Brain pericyte (primary cell): ENCODE measurements at places on chromosomes 5 and 9.

DNA sequence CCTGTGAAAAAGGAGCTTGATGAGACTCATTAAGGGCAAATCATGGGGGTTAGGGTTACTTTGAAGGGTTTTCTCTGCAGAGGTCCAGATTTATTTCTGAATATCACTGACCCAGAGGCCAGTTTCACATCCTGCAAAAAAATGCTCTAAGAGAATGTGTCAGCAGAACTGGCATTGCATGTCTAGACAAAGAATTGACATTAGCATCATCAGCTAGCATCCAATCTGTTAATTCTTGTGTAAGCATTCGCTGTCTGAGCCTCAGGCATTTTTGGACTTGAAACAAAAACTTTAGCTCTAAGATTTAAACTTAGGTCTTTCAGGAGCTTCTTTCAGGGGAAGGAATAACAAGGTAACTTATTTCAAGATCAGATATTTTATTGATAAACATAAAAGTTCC is 187.9 kb upstream of the ELL2 start:
- DNase-seq, result no peak

DNA sequence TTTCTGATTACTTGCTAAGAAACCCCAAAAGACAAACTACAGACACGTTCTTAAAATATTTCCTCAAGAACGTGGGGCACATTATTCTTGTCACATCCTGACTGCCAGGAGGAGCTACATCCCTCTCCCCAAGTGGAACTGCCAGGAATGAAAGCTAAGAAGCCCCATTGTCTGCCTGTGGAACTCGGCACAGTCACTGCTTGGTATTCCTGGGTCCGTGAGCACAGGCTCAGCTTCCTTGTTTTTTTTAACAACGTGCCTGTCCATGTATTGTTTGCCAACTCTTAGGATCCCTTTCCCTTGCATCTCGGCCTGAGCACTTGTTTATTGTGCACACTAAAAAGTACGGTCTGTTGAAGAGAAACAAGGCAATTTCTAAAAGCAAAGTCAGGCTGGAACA is 47.0 kb upstream of the SELENOP start:
- DNase-seq, result no peak

- no peak for DNase-seq
Observed at GRCh38 chr5:16539169-16539666, 73.6 kb upstream of the ZNF622 start.

GRCh38 chr5:181219262-181220177 is 3.6 kb upstream of the TRIM41 start:
- DNase-seq, result no peak

GRCh38 chr9:111805830-111806241 is 11.1 kb upstream of the SHOC1 start:
- DNase-seq, result no peak

GRCh38 chr9:13279284-13280141 is at the start of gene MPDZ:
MPDZ (minus strand) TSS chr9:13279692; CDS start chr9:13250315, 29,377 bp downstream.
- DNase-seq, result no peak

DNA sequence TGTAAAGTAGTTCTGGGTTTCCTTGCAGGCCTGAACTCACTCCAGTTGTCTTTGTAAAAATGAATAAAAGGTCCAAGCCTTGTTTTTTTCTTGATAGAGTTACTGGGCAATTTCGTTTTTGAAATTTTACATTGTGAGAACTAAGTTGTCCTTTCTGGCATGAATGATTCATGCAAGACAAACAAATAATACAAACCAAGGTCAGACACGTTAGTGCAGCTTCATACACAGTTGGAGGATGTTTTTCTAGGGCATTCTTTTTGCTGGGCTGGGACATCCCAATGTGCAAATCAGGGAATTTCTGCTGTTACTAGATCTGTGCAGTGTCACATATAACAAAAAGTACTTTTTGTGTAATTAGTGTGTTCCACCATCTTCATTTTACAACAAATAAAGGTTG is 96.0 kb downstream of the MEGF10 start:
- peak; percentile 55 for DNase-seq

DNA sequence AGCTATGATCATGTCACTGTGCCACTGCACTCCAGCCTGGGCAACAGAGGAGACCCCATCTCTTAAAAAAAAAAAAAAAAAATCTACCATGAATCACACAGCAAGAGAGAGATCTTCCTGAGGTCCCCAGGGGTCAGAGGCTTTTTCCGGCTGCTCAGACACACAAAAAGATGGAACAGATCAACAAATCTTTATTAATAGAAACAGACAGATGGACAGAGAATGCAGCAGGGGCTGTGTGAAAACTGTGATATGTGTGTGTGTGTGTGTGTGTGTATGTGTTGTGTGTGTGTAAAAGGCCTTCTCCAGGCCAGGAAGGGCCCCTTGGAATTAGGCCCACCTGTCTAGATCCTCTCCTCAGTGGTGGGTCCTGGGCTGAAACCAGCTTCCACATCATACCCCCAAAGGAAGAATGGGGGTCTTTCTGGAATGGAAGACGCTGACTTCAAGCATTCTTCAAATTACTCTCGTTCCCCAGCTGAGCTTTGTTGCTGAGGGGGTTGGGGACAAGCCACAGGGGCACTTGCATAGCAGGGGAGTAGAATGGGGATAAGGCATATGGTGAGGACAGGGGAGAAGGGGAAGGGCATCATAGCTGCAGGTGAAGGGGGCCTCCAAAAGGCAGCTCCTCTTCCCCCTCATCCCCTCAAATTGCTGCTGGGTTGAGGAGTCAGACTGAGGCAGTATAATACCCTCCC is 2.9 kb downstream of the SIGMAR1 start:
- no peak for DNase-seq

- peak; percentile 53 for DNase-seq
Observed at GRCh38 chr9:109010746-109011145, 2.6 kb downstream of the CTNNAL1 start.

GRCh38 chr5:177496727-177497291 is 595 bp downstream of the PDLIM7 start:
- no peak for DNase-seq

GRCh38 chr9:108816037-108816436 is 39.7 kb downstream of the ACTL7B start:
- no peak for DNase-seq

- no peak for DNase-seq
Observed at GRCh38 chr5:92969781-92970237, 611.2 kb downstream of the NR2F1-AS1 start.

DNA sequence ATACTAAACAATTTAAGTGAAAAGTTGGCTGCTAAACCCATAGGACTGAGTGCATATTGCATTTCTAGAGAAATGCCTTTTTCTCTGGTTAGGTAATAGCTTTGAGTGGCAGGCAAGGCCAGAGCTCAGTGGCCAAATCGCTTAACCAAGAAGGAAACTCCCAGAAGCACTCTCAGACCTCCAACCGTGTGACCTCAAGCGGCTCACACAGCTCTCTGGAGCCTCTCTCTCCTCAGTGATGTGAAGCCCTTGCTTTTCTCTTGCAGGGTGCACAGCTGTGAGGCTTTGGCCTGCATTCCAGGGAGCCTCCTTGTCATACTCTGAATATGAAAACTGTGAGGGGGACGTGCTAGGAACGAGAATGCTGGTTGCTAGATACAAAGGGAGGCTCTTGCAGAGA is 106.7 kb downstream of the INSYN2B start:
- peak; percentile 67 for DNase-seq

DNA sequence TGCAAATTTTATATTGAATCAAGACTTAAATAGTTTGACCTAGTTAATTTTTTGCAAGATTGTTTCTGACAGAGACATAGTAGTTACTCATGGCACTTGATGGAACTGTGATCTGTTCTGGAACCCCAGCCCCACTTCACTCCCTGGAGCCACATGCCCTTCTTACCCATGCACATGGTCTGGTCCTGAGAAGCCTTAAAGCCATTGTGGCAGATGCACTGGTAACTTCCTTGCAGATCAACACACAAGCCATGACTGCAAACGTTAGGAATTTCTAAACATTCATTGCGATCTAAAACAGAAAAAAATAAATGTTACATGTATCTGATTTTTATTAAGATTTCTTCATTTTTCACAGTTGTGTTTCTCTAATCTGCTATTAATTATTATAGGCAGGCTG is 221.2 kb downstream of the SLC12A2 start:
- DNase-seq, result no peak

DNA sequence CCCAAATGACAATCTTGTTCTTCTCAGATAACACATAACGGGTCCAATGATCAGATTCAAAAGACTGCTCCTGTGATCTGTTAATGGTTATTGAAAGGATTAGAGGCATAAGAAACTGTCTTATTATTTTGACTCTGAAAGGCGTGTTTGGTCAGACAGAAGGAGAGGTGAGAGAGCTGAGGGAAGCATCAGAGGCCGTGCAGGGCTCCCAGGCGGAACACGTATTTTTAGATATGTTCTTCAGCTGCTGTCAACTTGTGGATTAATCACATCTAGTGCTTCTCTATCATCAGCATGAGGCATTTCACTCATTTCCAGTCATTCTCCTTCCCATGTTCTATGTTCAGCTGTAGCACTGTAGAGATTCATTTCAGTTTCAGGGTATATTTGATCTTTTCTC is 199.8 kb downstream of the MAPKAP1 start:
- DNase-seq, result no peak

DNA sequence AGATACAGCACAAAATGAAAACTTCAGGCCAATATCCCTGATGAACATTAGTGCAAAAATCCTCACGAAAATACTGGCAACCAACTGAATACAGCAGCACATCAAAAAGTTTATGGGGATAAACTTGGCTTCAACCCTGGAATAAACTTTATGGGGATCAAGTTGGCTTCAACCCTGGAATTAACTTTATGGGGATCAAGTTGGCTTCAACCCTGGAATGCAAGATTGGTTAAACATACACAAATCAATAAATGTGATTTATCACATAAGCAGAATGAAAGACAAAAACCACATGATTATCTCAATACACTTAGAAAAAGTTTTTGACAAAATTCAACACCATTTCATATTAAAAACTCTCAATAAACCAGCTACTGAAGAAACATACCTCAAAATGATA is 213.7 kb upstream of the DMRTA1 start:
- no peak for DNase-seq

GRCh38 chr5:96459313-96460121 is 26.5 kb upstream of the PCSK1 start:
- no peak for DNase-seq

- DNase-seq, result no peak
Observed at GRCh38 chr9:129595311-129595741, 25.6 kb downstream of the C9orf50 start.

GRCh38 chr5:148860599-148860998 is 34.2 kb downstream of the ADRB2 start:
- no peak for DNase-seq

DNA sequence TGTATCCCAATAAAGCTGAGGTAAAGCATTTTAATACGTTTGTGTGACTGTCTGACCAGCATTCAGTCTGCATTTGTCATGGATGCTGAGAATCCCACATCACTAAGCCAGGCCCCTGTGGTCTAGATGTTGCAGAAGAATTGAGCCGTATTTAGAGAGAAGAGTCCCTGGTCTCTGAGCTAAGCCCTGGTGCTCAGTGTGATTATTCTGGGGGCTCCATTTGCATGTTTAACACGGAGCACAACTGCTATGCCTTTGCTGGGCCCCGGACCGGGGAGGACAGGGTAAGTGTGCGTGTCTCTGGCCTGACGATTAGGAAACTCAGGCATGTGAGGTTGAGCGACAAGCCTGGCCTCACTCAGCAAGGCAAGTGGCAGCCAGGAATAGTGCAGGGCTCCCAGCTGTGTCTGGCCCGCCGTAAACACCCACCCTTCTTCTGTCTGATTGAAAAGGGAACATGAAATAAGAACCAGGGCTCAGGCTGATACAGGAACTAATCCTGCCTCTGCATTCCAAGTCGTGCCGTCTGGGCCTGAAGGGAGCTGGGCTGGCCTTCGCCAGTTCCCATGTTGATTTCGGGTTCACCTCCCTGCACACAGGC is 22.3 kb downstream of the FAM78A start:
- no peak for DNase-seq

GRCh38 chr5:167339205-167339604 is 952.2 kb upstream of the WWC1 start:
- DNase-seq, result no peak

- no peak for DNase-seq
Observed at GRCh38 chr5:180829726-180830125, 27.1 kb upstream of the MGAT1 start.
